Hindlimb muscle (tissue), 1 donor: ENCODE measurements at places on chromosomes 13 and 19.

DNA sequence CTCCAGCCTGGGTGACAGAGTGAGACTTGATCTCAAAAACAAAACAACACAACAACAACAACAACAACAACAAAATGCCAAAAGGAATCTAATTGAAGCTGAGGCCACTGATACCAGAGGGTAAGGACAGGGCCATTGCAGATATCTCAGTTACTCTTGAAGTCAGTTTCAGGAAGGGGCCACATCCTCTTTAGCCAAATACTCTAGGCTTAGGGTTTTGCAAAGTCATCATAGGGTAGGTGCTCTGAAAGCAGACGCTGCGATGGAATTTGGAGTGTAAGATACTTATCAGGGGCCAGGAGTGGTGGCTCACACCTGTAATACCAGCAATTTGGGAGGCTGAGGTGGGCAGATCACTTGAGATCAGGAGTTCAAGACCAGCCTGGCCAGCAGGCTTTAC is 46.6 kb upstream of the UBAC2 start:
- no peak for DNase-seq

DNA sequence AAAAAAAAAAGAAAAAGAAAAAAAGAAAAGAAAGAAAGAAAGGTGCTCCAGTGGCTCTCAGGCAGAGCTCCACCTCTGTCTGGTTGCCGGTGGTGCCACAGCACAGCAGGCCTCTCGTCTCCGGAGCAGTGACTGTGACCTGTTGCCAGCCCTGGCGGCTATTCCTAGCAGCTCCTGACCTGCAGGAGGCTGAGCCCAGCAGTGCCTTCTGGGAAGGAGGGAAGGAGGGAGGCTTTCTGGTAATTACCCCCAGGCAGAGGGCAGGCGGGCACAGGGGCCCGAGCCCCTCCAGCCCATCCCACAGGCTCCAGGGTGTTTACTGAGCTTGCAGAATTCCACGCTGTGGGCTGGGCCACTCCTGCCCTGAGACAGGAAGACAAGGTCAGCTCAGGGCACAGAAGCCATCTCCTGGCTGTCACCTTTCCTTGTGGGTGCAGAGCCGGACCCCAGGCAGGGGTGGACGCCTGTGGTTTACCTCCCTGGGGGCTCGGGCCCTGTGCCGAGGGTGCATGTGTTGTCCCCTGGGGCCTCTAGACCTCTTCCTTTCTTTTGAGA is 77.9 kb downstream of the GNG7 start:
- DNase-seq = no peak

- no peak for DNase-seq
Measured at GRCh38 chr19:51664997-51665396, 18.4 kb upstream of the SIGLEC14 start.

- DNase-seq = no peak
Measured at GRCh38 chr13:108120302-108120701, 95.0 kb downstream of the LIG4 start.

DNA sequence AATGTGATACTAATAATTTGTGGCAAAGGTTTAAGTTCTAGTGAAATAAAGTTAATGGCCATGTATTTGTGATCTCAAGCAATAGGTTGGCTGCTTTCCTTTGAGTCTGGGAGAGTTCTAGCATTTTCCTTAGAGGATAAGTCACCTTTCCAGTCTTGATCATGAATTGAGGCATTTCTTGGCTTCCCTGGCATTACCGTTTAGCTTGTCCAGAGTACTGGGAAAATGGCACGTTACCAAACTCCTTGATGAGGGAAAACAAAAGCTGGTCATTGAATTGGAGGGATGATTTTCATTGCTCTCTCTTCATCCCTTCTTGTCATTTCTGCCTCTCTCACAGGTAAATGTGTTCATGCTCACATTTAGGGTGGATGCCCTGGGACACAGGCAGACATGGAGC is 34.0 kb upstream of the SPRY2 start:
- peak; percentile 36 for DNase-seq

DNA sequence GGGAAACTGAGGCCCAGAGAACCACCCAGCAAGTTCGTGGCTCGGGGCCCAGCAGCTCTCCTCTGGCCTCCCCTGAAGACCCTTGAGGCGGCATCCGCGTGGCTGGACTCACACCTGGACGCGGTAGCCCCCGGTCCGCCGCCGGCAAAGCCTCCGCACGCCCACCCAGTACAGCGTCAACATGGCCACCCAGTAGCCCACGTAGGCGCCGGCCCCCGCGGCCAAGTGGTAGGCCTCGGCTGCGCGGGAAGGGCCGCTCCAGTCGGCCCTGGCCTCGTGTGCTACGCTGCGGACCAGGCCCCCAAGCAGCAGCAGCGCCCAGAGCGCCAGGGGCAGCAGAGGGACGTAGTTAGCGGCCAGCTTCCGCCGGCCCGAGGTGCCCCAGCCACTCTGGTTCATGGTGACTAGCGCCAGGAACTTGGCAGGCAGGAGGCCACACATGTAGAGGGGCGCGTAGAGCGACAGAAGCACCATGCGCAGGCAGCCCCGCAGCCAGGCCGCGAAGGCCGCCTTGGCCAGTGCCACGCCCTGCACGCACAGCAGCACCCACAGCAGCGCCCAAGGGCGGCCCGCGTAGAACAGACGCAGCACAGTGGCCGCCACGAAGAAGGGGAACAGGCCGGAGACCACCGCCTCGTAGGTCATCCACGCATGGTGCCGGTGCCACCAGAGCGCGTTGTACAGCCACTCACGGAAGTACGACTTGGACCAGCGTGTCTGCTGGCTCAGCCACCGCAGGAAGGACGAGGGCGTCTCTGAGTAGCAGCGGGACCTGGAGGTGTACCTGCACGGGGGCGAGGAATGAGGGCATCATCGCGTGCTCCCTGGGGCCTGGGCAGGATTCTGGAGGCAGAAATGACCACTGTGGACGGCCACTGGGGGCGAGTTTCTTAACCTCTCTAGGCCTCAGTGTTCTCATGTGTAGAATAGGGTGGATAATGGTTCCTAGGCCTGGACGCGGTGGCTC is 10.2 kb downstream of the HAS1 start:
- DNase-seq = no peak

GRCh38 chr13:110615005-110615321 is 382 bp upstream of the NAXD start:
- no peak for DNase-seq

GRCh38 chr13:95948656-95949055 is 104.5 kb downstream of the UGGT2 start:
- DNase-seq = no peak

GRCh38 chr19:15198951-15199660 is 1.7 kb downstream of the NOTCH3 start:
- DNase-seq = no peak

GRCh38 chr13:86585835-86586234 is 786.6 kb upstream of the SLITRK6 start:
- peak; percentile 90 for DNase-seq

- peak; percentile 47 for DNase-seq
Measured at GRCh38 chr19:8158411-8159074, 9.2 kb upstream of the FBN3 start.

DNA sequence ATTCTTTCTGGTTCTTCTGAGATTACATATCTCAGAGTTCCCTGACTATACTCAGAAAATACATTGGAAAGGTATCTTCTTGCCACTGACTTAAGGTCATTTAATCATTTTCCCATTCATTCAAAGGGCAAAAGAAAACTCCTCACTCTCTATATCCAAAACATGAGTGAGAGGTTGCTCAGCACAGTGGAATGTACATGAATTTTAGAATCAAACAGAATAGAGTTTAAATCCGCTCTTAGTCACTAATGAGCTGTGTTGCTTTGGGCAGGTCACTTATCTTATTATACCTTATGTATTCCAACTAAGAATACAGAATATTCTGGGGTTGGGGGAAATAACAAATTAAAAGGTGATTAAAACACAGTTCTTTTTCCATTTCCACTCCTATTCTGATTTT is 452.6 kb upstream of the KLF12 start:
- no peak for DNase-seq

DNA sequence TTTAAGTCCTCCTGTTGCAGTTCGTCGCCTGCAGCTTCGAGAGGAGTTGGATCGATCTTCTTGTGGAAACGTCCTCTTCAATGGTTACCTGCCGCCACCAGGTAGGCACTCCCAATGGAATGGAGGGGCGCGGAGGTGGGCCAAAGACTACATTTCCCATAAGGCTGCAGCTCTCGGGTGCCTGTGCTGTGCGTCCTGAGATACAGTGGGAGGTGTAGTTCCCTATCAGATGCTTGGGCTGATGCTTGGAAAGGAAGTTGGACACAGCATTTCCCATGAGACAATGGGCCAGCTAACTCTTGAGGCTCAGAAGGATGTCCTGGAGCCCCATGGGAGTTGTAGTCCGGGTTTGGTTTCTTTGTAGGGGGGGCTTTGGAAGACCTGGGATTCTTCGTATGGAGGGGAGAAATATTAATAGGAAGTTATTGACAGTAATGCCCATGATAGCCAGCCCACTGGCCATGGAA is 1.8 kb downstream of the SHKBP1 start:
- DNase-seq = no peak

- DNase-seq = no peak
Measured at GRCh38 chr13:66106246-66106645, 1123.9 kb downstream of the PCDH9 start.

DNA sequence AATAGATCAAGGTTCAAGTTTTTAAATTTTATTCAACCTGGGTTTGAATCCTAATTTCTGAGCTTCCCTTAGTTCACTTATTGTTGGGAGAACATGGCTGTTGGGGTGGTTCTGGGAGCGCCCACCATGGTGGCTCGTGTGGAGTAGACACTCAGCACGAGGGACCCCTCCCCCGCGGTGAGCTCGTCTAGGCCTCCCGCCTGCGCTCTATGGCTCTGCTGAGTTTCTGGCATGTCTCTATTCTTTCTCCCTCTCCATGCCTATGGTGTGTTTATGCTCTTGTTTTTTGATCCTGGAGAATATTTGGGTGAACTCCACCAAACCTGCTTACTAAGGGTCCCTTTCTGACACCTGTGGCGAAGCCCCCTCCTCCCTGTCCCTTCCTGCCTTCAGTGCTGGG is 1.6 kb upstream of the EPN1 start:
- no peak for DNase-seq

- no peak for DNase-seq
Measured at GRCh38 chr19:35027009-35027408, 3.3 kb upstream of the SCN1B start.

DNA sequence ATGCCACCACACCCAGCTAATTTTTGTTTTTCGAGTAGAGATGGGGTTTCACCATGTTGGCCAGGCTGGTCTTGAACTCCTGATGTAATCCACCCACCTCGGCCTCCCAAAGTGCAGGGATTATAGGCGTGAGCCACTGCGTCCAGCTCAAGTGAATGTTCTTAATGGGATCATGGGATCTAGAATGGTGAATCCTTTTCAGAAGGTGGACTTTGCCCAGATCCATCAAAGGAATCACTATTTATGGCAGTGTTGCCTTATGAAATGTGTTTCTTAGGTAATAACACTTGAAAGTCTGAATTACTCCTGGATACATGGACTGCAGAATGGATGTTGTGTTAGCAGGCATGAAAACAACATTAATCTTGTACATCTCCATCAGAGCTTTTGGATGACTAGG is 20.3 kb downstream of the ARHGAP35 start:
- no peak for DNase-seq

DNA sequence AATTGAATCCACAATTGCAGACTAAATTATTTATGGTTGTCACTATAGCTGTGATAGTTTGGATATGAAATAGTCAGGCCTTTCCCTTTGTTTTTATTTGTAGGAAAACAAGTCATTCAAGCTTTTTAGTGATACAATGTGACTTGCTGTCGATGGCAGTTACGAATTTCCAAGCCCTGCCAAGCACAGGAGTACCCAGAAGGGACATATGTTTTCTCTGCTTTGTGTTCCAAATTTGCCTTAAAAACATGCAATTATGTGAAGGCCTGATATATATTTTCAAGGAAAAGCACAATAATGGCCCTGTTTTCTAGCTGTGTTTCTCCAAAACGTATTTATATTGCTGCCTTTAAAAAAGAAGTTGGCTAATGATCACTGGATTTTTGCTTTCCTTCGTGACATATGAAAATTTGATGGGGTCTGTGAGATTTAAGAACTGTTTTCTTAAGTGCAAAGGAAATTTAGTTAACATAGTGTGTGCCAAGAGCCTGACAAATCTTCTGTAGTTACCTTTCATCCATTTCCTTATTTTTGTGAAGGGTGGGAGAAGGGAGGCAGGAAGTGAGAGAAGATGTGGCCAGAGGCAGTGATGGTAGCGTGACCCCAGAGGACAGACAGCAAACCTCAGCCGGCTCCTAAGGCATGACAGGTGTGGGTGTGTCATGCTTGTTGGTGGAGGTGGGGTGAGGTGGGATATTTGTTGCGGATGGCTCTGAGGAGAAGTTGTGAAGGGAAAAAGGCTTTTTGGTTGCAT is 79.6 kb downstream of the TEX26 start:
- DNase-seq = no peak

DNA sequence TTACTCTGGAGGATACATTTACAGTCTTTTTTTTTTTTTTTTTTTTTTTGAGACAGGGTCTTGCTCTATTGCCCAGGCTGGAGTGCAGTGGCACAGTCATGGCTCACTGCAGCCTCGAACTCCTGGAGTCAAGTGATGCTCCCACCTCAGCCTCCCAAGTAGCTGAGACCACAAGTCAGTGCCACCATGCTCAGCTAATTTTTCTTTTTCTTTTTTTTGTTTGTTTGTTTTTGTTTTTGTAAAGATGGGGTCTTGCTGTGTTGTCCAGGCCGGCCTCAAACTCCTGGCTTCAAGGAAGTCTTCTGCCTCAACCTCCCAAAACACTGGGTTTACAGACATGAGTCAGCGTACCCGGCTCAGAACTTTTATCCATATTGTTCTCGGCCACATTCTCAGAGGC is 64.5 kb downstream of the INSR start:
- no peak for DNase-seq

GRCh38 chr19:18712981-18713380 is 29.5 kb downstream of the CRTC1 start:
- peak; percentile 76 for DNase-seq

- no peak for DNase-seq
Measured at GRCh38 chr13:30736461-30737320, 1.3 kb downstream of the ALOX5AP start.

DNA sequence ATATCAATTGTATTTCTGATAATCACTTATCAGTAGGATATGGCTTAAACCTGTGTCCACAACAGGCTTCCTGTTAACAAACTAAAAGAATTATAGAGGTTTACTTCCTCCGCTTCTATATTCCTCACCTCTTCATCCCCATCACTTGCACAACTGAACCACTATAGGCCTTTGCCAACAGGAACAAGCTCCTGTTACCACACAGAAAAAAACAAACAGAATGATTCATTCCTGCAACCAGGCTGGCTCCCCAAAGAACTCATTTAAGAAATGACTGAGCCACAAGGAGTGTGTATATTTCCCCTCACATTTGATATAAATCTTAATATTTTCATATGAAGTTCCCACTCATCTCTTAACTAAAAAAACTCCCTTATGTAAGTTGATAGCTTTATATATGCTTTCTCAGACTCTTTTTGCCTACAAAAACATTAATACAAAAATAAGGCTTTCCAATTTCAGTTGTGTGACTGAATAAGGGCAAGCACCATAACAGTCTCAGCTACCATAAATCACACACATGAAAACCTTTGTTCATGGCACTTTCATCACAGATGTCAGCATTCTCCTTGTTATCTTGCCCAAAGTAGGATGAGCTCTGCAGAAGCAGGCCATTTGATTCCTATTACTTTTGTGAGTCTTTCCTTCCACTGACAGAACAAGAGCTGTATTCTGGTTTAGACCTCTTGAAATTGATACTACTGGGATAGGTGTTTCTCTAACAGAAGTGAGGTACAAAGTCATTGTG is 366.8 kb downstream of the SLITRK1 start:
- no peak for DNase-seq

- DNase-seq = no peak
Measured at GRCh38 chr19:2441096-2441752, 13.8 kb upstream of the TIMM13 start.

GRCh38 chr19:45670670-45671453 is 2.8 kb downstream of the GIPR start:
- no peak for DNase-seq

GRCh38 chr13:104086759-104087158 is 1020.5 kb upstream of the SLC10A2 start:
- no peak for DNase-seq
